ENCODE measurements at places on chromosomes 12 and 14.

DNA sequence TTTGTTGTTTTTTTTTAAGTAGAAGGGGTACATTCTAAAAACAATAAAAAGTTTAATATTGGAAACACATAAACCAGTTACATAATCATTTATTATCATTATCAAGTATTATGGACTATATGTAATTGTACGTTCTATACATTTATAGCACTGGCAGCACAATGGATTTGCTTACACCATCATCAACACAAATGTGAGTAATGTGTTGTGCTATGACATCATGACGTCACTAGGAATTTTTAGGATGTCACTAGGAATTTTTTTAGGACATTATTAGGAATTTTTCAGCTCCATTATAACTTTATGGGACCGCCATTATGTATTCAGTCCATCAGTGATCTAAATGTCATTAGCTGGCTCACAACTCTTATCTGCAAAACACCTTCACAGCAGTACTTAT is 126.8 kb upstream of the SYT10 start:
- DNase-seq = no peak

- DNase-seq = no peak
Measured at GRCh38 chr14:58740379-58740935, 102.7 kb downstream of the DACT1 start.

GRCh38 chr12:119578112-119578511 is 15.5 kb upstream of the TMEM233 start:
- no peak for DNase-seq

- no peak for DNase-seq
Measured at GRCh38 chr12:4277857-4278256, 4.3 kb downstream of the CCND2 start.

DNA sequence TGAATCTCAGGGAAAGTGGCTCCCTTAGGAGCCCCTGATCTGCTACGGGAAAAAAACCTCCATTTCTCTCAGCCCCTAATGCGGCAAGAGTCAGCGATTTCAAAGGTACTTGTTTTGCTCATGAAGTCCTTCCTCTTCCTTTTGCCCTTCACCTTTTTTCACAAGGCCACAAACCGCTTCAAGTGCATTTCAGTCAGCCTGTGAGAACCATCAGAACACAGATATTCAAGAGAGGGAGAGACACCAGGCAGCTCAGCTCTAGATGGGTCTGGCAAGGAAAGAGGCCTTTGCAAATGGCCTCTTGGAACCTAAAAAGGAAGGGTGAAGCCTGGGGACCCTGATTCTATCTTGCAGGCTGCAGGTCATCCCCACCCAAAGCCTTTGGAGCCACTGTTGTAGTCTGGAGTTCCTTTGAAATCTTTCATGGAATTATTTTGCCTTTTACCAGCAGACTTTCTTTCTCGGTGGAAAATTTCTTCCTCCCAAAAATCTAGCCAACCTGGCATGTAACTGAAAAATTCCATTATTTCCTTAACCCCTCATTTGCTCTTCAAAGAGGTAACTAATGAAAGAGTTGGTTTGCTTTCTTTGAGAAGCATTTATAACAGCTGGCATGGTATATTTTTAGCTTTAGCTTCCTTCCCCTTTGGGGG is 145.0 kb downstream of the SAMD4A start:
- no peak for DNase-seq

- DNase-seq = no peak
Measured at GRCh38 chr14:31932675-31933074, 144.4 kb upstream of the ARHGAP5 start.

GRCh38 chr14:61281186-61281947 is at the start of gene TMEM30B:
Gene TMEM30B (minus strand): TSS chr14:61281338. CDS start chr14:61281147, 191 bp downstream.
- DNase-seq = no peak

GRCh38 chr12:116492703-116493324 is 66.4 kb upstream of the MAP1LC3B2 start:
- no peak for DNase-seq

GRCh38 chr14:78834766-78835451 is 664.7 kb downstream of the NRXN3 start:
- no peak for DNase-seq

GRCh38 chr12:52260361-52261207 is 13.9 kb upstream of the KRT86 start:
- no peak for DNase-seq

GRCh38 chr12:64893961-64894360 is 69.5 kb downstream of the TBC1D30 start:
- no peak for DNase-seq

DNA sequence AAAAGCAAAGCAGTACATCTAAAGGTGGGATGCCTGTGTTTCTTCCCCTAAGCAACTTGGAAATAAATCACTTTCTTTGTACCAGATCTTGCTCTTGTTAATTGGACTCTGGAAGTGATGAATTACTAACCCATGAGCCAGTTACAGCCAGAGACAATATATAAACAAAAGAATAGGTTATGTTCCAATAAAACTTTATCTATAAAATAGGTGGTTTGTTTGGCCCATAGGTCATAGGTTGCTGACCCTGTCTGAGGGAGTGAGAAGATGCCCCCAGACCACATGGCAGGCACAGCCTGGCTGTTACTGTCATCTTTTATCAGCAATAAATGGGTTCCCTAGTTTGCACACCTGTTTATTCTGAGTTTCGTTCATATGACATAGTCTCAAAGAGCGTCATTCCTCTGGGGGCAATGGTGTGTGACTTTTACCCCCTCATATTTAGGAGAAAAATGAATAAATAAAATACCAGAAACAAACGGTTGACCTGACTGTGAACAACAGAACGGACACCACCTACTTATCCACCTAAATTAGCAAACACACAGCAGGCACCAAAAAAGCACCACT is 10.7 kb downstream of the LGMN start:
- DNase-seq = no peak

GRCh38 chr12:2634471-2634870 is 160.3 kb upstream of the FKBP4 start:
- no peak for DNase-seq

DNA sequence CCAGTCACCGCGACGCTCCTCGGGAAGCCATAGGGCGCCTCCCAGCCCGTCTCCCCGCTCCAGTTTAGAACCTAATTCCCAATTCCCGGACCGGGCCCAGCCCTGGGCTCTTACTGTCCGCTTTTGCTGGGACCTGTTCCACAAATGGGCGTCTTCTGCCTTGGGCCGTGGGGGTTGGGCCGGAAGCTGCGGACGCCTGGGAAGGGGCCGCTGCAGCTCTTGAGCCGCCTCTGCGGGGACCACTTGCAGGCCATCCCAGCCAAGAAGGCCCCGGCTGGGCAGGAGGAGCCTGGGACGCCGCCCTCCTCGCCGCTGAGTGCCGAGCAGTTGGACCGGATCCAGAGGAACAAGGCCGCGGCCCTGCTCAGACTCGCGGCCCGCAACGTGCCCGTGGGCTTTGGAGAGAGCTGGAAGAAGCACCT is 797 bp downstream of the UNG start:
- no peak for DNase-seq

- DNase-seq = no peak
Measured at GRCh38 chr12:79223761-79224160, 359.2 kb downstream of the SYT1 start.

DNA sequence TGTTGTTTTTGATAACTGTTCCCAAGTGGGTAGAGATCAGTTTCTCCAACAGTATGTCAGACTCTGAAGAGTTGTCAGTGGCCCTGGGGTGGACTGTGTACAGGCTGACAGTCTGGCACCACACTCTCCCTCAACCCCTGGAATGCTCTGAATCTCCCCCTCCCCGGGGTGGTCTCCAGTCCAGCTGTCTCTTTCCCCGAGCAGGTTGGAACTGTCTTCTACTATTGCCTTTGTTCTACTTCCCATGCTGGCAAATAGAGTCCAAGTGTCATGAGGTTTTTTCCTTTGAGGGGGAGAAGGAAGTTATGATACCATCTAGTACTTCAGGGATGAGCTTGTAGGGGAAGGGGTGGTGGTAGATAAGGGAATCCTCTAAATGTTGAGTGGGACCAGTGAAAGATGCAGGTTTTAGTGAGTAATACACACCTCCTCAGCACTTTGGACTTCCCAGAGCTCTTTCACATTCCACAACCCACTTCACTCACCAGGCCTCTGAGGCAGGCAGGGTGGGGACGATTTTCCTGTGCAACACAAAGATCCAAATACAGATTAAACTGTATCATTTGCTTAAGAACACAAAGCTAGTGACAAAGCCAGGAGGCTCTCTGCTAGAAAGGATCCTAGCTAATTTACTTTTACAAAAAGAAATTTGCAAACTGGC is 170.7 kb upstream of the GZMB start:
- DNase-seq = no peak

GRCh38 chr14:98962118-98962517 is 309.9 kb downstream of the BCL11B start:
- DNase-seq = no peak

GRCh38 chr14:68824517-68825347 is 31.9 kb upstream of the ZFP36L1 start:
- no peak for DNase-seq

- no peak for DNase-seq
Measured at GRCh38 chr14:74492776-74493342, at the start of gene NPC2. Gene NPC2 (minus strand): TSS chr14:74493305. CDS start chr14:74493274, 31 bp downstream.

DNA sequence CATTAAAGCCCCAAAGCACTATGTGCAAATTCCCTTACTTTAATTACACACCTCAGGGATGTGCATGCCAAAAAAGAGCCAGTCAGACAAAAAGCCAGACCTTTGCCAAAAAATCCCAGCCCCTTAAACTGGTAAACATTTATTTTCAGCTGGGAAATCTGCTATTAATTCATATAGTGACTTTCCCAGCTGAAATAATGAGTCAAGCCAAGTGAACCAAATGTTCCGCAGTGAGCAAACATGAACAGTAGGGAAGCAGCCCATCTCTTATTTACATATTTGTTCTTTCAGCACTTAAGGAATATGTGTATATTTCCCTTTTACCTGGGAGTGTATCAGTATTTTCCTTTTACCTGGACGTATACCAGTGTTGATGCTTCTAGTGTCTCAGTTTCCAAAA is 44.0 kb upstream of the OTX2 start:
- DNase-seq = no peak

- no peak for DNase-seq
Measured at GRCh38 chr14:36105401-36105800, 71.1 kb downstream of the PTCSC3 start.

- peak; percentile 42 for DNase-seq
Measured at GRCh38 chr14:73825551-73826188, 26.0 kb upstream of the PTGR2 start.

DNA sequence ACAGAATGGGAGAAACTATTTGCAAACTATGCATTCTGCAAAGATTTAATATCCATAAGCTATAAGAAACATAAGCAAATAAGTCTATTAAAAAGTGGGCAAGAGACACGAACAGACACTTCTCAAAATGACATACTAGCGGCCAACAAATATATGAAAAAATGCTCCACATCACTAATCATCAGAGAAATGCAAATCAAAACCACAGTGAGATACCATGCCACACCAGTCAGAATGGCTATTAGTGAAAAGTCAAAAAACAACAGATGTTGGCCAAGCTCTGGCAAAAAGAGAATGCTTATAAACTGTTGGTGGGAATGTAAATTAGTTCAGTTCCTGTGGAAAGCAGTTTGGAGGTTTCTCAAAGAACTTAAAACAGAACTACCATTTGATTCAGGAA is 121.3 kb downstream of the KCNMB4 start:
- no peak for DNase-seq

DNA sequence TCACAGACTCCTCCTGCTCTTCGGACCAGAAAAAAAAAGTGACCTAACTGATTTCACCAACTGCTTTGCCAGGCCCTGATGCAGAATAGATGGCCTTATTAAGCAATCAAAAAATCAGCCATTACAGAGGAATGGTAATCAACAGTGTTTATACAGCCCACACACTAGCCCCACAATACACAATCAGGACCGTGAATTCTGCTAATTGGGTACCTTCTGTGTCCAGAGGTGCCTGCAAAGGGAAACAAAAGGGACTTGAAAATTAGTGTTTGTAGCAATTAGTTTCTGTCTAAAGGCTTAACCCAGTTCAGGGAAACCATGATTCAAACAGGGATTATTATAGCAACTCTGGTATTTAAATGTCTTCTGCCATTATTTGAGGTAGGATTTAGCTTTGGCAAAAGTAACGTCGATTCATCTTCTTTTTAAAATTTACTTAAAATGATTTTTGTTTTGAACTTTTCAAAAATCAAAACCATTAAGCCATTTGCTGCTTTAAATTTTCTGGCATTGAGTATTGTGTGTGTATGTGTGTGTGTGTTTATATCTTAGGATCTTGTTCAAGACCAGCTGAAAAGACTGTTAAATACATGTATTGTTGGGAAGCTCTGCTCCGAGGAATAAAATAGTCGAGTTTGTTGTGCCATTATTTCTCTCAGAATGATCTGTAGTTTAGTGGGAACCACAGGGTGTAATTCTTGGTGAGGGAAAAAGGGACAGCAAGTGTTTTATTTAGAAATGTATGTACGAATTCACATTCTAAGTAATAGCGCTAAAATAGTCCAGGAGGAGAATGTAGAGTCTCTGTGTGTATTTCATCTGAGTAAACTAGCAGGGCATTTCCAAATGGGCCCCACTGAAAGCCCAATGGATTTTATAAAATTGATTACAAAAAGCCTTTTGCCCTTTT is 156.1 kb downstream of the PTCSC3 start:
- no peak for DNase-seq

- DNase-seq = no peak
Measured at GRCh38 chr12:123024819-123025391, 44.4 kb downstream of the ARL6IP4 start.

DNA sequence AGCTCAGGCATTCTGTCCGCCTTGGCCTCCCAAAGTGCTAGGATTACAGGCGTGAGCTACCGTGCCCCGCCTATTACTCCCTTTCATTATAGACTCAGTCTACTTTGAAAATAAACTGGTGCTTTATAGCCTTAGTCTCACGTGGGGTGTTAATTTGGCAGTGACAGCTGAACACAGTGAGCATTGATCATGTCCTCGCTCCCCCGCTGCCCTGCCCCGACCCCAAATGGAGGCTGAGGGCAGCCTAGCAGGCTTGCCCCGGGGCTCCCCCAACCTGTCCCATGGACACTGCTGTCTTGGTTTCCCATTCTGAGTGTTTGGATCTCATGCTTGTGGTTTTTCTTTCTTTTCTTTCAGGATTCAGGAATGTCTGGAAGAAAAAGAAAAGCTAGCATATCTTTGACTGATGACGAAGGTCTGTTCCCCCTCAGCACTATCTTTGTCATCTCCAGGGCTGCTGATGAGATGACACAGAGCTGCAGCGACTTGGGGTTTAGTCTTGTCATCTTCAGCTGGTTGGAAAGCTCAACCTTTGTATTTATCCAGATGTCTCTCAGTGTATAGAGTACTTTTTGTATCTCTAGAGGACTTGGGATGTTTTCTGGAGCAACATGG is 42.2 kb downstream of the EP400 start:
- DNase-seq = no peak

DNA sequence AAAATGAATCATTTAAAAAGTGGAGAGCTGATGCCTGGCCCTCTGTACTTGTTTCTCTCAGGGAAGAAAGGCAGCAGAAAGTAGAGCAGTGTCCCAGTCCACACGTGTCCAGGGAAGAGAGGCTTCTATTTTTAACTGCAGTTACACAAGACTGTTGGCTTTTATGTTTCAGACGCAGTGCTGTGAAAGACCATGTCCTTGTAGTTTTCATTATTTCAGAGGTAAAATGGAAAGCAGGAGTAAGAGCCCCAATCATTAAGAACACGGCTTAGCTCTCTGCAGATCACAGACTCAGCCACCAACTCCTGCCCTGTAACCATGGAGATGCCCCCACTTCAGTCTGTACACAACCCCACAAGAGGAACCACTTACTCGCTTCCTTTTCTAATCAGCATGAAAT is 336.3 kb downstream of the DAD1 start:
- no peak for DNase-seq

- DNase-seq = no peak
Measured at GRCh38 chr14:103137689-103138300, 14.5 kb downstream of the TNFAIP2 start.
